ENCODE measurements at places on chromosomes 7 and 10.

DNA sequence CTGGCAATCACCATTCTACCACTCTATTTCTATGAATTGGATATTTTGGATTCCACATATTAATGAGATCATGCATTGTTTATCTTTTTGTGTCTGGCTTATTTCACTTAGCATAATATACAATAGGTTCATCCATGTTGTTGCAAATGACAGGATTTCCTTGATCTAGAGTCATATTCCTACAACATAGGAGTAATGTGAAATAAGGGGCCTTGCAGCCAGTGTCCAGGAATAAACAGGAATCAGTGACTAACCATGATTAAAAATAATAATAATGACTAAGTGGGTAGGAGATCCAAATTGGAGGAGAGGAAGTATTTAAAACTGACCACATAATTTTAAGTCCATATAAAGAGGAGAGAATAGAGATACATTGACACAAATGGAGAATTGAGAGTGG lies 49.9 kb downstream of the SCIN start:
- no peak for DNase-seq

- peak; percentile 11 for DNase-seq
Observed at GRCh38 chr7:12814828-12815227, 127.4 kb downstream of the ARL4A start.

GRCh38 chr10:59967079-59967478 lies 60.7 kb upstream of the CCDC6 start:
- no peak for DNase-seq

GRCh38 chr7:2493205-2494164 lies 17.3 kb upstream of the GRIFIN start:
- no peak for DNase-seq

All from inflammatory macrophage treated with lipopolysaccharide for 4 hours (primary cell).